Thoracic aorta (tissue), 2 donors: ENCODE measurements at places on chromosomes 1 and 21. TPM values are rescaled to one million over a fixed set of nuclear protein-coding genes. Genes with fewer than 3 reads are reported as not detected.

SYF2 gene
- total RNA-seq: 53.9 TPM

- no peaks in the 10 kb centered on the region for H3K4me1 ChIP-seq
- H3K27ac ChIP-seq: no peak overlapping the region
- H3K27me3 ChIP-seq: no peaks in the 10 kb centered on the region
- no peak overlapping the region for H3K4me3 ChIP-seq
Measured at GRCh38 chr1:99548943-99549605, 96.8 kb upstream of the PALMD start.

DNA sequence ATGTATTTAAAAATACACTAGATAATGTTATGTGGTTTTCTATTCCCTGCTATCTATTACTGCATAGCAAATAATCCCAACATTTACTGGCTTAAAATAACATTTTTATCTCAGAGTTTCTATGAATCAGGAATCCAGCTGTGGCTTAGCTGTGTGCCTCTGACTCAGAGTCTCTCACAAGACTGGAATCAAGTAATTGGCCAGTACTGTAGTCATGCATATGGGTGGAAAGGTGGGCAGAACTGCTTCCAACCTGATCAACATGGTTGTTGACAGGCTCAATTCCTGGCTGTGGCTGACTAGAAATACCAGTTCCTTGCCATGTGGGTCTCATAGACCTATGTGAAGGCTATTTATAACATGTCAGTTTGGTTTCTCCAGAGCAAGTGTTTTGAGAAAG, 131.8 kb downstream of the PDE4B start:
- H3K4me1 ChIP-seq: no peaks in the 10 kb centered on the region
- DNase-seq: no peak

GRCh38 chr1:36207339-36207738, 16.9 kb upstream of the THRAP3 start:
- peak; percentile 66 for DNase-seq
- H3K27me3 ChIP-seq: no peaks in the 10 kb centered on the region
- no peaks in the 10 kb centered on the region for H3K36me3 ChIP-seq
- peak overlapping the region; percentile 57 for H3K4me3 ChIP-seq

DNA sequence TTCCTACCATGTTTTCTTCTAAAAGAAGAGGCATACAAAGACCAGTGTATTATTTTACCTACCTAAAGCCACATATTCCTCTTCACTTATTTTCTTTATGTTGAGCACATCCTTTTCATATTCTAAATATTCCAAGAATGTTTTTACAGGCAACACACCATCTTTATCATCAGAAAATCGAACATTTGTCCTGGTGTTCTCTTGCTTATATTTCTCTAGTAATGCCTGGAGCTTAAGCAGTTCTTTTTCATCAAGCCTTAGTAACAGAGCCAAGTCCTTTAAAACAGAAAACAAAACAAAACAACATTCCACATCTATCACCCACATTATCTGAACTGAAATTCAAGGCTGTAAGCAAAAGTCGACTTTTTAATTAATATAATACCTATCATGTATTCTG, 88.7 kb downstream of the IARS2 start:
- H3K4me3 ChIP-seq: no peak overlapping the region
- H3K27ac ChIP-seq: no peak overlapping the region
- H3K27me3 ChIP-seq: no peaks in the 10 kb centered on the region
- peaks cover 10% of the 10 kb centered on the region for H3K36me3 ChIP-seq
- no peak for DNase-seq
- peaks cover 3% of the 10 kb centered on the region for H3K4me1 ChIP-seq

GRCh38 chr1:31181515-31182343, 58.0 kb downstream of the NKAIN1 start:
- H3K4me1 ChIP-seq: peaks cover 5% of the 10 kb centered on the region
- peak overlapping the region; percentile 48 for H3K4me3 ChIP-seq
- H3K27ac ChIP-seq: no peak overlapping the region
- peaks cover 5% of the 10 kb centered on the region for H3K27me3 ChIP-seq
- no peaks in the 10 kb centered on the region for H3K36me3 ChIP-seq
